ENCODE measurements at places on chromosomes 16 and 17.

- no peak for DNase-seq
These were observed 33.6 kb downstream of the TEKT5 start for GRCh38 chr16:10660950-10661635.

GRCh38 chr16:24935336-24935735 lies 79.8 kb downstream of the ARHGAP17 start:
- no peak for DNase-seq

- DNase-seq: no peak
These were observed 17.7 kb upstream of the ABCA6 start for GRCh38 chr17:69159418-69159817.

GRCh38 chr17:48051706-48052486 lies 3.7 kb downstream of the NFE2L1 start:
- DNase-seq: peak; percentile 32

DNA sequence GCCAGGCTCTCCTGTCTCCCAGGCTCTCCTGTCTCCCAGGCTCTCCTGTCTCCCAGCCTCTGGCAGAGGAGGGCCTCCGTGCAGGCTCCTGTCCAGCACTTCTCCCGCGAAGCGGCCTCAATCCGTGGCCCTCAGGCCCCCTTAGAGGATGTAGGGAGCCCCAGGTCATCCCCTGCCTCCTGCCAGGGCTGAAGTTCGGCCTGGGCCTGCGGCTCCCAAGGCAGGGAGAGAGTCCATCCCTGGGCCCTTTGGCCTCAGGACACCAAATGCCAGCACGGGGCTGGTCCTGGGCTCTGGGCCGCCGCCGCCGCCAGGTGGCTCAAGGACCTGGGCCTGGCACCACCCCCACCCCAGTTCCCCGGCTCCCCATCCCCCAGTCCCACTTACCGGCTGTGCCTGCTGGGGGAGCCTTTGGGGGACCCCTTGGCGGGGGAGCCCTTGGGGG lies 370 bp downstream of the EVPL start:
- no peak for DNase-seq

DNA sequence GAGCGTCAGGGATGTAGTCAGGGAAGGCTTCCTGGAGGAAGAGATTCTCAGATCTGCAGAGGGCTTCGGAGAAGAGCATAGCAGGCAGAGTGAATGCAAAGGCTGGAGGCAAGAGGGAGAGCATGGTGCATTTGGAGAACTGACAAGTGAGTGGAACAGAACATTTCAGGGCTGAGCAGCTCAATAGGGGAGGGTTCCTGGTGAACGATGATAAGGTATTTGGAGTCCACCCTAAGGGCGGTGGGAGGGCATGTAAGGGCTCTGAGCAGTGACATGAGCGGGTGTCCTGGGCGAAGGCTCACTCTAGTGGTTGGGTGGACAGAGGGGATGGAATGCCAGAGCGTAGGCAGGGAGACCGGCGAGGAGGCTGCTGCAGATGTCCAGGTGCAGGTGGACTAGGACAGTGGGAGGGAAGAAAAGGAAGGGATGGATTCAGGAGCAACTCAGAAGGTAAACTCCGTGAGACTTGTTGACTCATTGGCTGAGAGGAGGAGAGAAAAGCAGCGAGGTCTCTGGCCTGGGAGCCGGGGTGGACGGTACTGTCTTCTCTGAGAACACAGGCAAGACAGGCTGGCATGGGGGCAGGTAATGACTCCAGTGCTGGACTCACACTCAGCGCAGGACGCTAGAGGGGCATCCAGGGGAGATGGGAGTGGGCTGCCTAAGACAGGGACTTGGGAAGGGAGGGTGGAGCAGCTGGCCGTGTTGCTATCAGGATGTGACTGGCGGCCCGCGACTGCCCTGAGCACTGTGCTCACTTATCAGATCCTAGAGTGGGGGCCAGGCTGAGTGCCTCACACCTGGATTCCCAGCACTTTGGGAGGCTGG lies 1.4 kb upstream of the PITPNA start:
- DNase-seq: peak; percentile 93

DNA sequence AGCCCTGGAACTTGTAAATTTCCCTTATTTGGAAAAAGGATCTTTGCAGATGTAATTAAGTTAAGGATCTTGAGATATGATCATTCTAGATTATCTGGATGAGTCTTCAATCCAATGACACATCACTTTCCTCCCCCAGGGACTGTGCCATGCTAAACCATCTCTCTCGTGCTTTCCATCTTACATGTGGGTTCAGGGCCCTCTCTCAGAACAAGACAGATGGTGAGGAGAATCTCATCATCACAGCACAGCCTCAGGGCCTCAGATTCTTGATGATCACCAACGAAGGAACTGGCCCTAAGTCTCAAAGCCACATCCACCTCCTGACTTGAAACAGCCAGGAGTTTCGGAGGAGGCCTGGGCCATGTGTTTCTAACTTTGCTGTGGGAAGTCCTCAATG lies 78.7 kb downstream of the LITAF start:
- DNase-seq: no peak

DNA sequence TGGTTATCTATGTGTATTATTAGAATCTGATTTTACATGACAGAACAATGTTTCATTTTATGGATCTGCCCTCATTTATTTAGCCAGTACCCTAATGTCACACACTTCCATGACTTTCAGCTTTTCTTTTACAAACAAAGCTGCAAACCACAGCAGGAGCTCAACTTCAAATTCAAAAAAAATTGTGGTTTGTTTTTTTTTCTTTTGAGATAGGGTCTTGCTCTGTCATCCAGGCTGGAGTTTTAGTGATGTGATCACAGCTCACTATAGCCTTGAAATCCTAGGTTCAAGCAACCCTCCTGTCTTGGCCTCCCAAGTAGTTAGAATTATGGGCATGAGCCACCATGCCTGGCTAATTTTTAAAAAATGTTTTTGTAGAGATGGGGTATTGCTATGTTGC lies 8.2 kb upstream of the MPRIP start:
- DNase-seq: no peak

- DNase-seq: no peak
These were observed 1.5 kb upstream of the NT5C start for GRCh38 chr17:75133001-75133400.

DNA sequence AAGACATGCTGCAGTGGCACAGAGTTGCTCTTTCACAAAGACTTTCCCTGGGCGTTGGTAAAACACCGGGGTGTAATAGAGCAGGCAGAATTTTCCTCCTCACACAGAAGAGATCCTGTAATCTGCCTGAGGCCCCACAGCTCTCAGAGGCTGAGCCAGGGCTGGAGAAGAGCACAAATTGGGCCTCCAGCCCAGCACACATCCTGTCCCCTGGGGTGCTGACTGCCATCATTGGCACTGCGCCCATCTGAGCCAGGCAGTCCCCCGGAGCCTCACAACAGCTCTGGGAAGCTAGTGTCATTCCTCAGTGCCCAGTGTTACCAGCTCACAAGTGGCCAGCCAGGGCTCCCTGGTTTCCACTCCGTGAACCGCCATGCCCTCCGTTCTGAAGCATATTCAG lies 119.4 kb downstream of the SOCS1 start:
- DNase-seq: no peak

GRCh38 chr16:75647112-75647491 lies 363 bp downstream of the KARS1 start:
- DNase-seq: peak; percentile 25

GRCh38 chr17:2862197-2862596 lies 66.0 kb downstream of the RAP1GAP2 start:
- no peak for DNase-seq

DNA sequence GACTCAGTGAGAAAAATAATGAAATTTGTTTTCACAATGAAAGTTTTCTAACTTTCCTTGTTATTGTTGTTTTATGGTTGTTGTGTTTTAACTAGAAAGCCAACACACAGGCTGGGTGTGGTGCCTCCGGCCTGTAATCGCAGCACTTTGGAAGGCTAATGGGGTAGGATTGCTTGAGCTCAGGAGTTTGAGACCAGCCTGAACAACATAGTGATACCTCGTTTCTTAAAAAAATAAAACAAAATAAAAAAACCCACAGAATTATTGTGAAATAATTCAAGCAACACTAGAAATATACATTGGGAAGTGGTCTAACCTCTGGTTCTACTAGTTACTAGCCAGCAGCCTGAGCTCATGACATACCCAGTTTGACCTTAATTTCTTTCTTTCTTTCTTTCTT lies 630 bp downstream of the MILR1 start:
- DNase-seq: no peak

DNA sequence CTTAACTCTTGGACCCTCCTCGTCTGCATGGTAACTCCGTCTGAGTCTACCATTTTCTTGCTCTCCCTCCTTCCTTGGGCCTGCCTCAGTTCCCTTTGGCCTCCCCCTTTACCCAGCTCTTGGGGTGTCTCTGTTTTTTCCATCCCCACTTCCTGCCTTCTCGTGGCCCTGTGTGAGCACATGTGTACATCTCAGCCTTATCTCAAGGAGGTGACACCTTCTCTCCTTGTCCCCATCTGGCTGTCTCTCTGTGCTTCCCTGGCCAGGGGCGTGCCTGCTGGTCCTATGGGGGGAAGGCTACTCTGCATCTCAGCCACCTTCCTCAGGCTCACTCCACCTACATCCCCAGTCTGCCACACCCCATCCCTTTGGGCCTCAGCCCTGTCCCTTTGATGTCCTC lies 6.6 kb downstream of the CTF1 start:
- DNase-seq: no peak

- no peak for DNase-seq
These were observed 1.1 kb downstream of the NOXO1 start for GRCh38 chr16:1980030-1980769.

DNA sequence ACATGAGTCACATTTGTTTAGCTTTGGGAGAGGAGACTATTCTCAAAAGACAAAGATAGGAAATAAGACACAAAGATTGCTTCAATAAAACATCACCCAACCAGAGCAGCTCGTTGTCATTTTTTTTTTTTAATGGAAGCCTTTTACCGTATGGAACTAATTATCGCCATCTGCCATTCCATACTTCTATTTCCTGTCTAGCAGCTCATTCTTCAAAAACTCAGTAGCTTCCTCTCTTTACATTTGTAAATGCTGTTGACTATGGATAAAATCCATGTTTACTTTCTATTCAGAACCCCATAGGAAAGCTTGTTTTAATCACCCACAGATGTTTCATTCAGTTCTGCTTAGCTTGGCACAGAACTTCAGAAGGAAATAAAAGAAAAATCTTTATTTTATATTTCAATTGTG lies 110.0 kb upstream of the PSMD7 start:
- no peak for DNase-seq

DNA sequence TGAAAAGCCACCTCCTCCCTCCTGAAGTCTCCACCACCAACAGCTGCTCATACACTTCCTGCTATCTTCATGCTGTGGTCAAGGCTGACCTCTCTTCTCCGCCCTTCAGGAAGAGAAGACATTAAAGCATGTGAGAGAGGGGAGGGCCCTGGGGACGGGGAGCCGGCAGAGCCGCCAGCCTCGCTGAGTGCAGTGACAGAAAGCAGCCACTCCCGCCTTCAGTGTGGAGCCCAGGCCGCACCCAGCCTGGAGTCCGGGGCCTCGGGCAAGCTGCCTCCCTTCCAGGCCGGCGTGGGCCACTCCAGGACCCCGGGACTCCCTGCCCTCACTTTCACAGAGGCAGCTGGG lies 94.7 kb upstream of the TNRC6C start:
- no peak for DNase-seq

DNA sequence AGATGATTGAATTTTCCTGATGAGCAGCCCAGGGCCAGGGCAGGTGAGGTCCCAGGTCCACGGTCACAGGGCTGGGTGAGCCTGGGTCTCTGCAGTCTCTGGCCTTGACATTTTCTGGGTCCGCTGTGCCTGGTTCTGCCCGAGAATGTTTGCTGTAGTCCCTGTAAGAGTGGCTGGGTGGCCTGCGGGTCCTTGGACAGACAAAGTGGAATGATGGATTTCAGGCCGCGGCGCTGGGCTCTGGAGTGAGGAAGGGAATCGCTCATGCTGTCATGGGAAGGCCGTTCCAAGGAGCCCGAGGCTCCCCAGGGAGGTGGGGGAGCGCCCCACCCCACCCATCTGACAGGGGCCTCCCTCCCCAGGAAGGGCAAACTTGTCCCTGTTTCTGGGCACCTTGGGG lies 153.5 kb upstream of the CIBAR2 start:
- DNase-seq: no peak

All from hematopoietic multipotent progenitor cell treated with erythropoietin and hydrocortisone succinate and interleukin-3 and kit ligand, for 15 days (in vitro differentiated cells).